ENCODE measurements at places on chromosomes 13 and 19. TPM values are rescaled to one million over a fixed set of nuclear protein-coding genes. Genes with fewer than 3 reads are reported as not detected.

The CCDC70 gene
- not detected for polyA plus RNA-seq

The IGLON5 gene
- 2.8 TPM for polyA plus RNA-seq

The CGB5 gene
- polyA plus RNA-seq, result 0.13 TPM

The URAD gene
- not detected for polyA plus RNA-seq

The DPF1 gene
- 1.0 TPM for polyA plus RNA-seq

The C19orf67 gene
- not detected for polyA plus RNA-seq

The ITGBL1 gene
- 2.8 TPM for polyA plus RNA-seq

The ATCAY gene
- polyA plus RNA-seq, result 0.44 TPM

The PMIS2 gene
- not detected for polyA plus RNA-seq

The COG3 gene
- polyA plus RNA-seq, result 31.0 TPM

The ZNF560 gene
- polyA plus RNA-seq, result 0.63 TPM

Measured in right renal pelvis (tissue), 4 donors.